ENCODE measurements at places on chromosomes 11 and 22.

GRCh38 chr22:38981992-38982927 is at the start of gene APOBEC3B:
Gene APOBEC3B, plus strand, starts transcription at chr22:38982347. Its CDS starts 107 bp downstream, at chr22:38982454.
- DNase-seq, result peak; percentile 52

DNA sequence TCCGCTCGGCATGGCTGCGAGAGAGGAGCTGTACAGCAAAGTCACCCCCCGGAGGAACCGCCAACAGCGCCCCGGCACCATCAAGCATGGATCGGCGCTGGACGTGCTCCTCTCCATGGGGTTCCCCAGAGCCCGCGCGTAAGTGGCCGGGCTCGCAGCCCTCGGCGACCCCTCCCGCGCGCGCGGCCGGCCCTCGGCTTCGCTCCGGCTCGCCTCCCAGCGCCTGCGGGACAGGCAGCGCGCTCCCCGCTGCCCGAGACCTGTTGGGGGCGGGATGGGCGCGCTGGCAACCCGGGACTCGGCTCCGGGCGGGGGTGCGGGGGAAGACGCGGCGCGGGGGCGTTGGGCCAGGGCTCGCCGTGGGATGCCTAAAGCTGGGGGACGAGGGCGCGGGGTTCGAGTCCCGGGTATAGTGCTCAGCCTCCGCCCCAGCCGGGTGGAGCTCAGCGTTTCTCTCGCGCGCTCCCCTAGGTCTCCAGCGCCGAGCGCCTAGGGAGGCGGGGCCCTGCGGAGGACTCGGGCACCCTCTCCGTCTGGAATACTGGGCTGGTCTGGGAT is 630 bp downstream of the UBASH3B start:
- DNase-seq, result no peak

GRCh38 chr11:27234043-27234668 is 128.9 kb downstream of the CCDC34 start:
- no peak for DNase-seq

GRCh38 chr22:38782402-38783094 is 11.4 kb downstream of the DNAL4 start:
- peak; percentile 85 for DNase-seq

DNA sequence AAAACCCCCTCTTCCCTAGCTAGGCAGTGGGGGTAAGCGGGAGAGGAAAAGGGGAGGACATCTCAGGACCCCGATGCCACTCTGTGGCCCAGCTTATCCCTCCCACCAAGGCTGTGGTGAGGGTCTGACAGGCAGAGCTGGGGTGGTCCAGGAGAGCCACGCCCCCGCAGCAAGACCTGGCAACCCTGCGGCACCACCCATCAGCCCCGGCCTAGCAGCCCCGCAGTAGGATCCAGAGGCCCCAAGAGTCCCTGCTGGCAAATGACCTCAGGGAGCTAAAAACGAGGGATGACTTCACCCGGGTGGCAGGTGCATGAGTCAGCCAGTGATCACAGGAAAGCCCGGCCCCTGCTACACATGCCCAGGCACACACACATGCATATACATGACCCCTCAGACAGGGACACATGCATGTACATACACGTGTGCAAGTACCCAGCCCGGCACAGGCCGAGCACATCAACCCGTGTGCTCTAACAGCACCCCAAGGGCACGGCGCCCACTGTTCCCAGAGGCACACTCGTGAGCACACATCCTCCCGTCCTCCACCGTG is 32.3 kb downstream of the ARVCF start:
- DNase-seq, result no peak

DNA sequence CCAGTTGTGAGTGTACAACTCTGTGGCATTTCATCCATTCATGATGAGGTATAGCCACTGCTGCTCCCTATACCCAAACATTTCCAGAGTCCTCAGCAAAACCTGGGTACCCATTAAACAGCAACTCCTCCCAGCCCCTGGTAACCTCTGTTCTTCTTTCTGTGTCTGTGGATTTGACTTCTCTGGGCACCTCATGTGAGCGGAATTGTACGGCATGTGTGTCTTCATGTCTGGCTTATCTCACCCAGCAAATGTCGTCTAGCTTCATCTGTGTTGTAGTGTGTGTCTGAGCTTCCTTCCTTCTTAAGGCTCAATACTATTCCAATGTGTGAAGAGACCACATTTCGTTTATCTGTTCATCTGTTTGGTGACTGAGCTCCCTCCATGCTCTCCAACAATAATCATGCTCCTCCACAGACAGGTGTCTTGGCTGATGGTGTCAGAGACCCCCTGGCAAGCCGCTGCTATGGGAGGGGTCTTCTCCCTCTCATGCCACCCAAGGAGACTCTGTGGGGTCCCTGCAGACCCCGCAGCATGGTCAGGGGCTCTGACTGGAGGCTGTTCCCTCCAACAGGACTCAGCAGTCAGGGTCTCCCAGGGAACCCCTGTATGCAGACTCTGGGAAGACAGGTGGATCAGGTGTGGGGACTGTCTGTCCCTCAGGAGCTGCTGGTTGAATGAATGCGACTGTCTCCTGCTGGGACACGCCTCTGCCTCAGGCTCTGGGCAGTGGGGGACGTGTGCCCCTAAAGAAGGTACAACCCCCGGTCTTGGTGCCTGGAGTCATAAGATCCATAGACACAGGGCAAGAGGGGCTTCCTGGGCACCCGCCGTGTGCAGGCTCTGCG is 52.7 kb downstream of the SMIM38 start:
- no peak for DNase-seq

DNA sequence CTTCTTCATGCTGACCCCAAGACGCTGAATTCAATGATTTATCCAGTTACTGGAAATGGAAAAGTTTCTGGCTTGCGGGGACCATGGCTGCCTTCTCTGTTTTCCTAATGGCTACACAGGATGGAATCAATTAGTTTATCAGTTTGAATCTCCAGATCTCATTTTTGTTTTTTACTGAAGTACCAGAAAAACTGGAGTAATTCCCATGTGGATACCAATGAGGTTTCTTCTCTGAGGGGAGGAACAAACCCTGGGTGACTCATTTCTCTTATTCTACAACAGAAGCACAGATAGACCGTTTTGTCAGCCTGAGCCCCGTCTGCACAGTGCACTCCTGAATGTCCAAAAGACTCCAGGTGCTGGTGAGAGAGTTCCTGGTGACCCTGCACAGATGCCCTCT is 3.4 kb downstream of the ZNF195 start:
- no peak for DNase-seq

GRCh38 chr11:26204101-26204500 is 127.8 kb upstream of the ANO3 start:
- no peak for DNase-seq

- no peak for DNase-seq
Observed at GRCh38 chr22:17954200-17954859, 70.0 kb downstream of the MICAL3 start.

DNA sequence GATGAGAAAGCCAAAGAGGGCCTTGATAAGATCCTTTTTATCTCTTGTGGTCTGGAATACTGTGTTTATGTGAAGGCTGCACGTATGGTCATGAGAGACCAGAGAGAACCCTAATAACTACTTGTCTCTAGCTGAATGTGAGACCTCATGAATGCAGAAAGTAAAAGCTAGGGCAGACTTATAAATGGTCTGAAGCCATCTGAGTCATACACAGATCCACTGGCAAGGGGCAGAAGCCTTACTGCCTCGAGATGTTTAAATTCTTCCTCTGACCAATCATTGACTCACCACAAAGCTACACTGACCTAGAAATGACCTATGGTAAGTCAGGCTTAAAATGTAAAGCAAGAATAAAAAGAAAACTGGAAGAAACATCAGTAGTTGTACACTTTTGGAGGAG is 22.7 kb upstream of the OR4B1 start:
- no peak for DNase-seq

GRCh38 chr11:60873533-60873932 is 6.2 kb downstream of the ZP1 start:
- DNase-seq, result no peak

- DNase-seq, result no peak
Observed at GRCh38 chr11:77517226-77517625, 43.3 kb upstream of the PAK1 start.

DNA sequence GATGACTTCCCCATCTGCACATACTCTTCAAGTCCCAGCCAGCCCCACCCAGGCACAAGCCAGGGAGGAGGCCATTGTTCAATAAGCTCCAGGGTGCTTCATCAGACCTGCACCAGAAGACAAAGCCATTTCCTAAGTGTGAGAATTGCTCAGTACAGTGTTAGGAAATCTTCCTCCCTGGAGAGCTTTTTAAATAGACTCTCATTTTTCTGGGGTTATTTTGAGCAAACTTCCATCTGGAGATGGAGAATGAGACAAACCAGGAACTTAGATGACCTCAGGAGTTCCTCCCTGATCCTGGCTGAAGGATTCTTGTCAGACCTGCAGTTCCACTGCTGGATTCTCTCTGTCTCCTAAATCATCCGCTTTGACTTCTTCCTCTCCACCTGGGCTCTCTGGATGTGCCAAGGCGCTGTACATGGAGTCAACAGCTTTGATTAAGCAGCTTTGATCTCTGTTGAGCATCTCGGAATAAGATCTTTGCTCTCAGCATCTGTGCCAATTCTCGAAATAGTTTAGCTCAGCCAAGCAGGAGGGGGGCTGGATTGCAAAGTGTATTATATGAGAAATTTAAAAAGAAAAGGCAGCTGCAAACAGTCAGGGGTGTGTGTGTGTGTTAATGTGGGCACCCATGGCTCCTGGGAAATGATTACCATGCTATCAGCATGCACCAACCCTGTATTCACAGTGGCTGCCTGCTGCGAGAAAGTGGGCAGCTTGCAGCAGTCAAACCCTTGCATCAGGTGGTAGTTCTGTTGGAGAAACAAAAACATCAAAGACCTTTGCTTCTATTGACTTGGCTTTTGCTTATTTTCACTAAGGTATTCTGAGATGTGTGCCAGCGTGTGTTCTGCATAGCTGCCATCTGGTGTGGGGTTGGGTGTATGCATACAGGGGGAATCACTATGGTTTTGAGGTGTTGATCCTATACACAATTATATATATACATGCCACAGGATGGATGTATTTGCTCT is 70.2 kb upstream of the NAV2 start:
- no peak for DNase-seq

- DNase-seq, result no peak
Observed at GRCh38 chr11:59267196-59267595, 54.5 kb upstream of the MPEG1 start.

DNA sequence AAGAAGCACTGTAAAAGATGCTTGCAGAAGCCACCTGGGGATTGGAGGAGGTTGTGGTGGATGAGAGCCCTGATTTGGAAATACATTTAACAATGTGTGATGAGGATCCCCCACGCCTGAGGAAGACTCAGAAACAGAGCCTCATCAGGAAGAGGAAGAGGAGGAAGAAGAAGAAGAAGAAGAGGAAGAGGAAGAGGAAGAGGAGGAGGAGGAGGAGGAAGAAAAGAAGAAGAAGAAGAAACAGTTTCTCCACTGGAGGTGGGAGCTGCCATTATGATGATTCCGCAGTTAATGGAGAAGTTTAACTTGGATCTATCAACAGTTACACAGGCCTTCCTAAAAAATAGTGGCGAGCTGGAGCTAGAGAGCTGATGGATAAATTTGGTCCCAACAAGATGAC is 50.1 kb downstream of the CECR2 start:
- DNase-seq, result no peak

GRCh38 chr11:76642341-76642740 is 28.2 kb downstream of the LRRC32 start:
- no peak for DNase-seq

- no peak for DNase-seq
Observed at GRCh38 chr11:76910620-76911414, 50.1 kb downstream of the ACER3 start.

DNA sequence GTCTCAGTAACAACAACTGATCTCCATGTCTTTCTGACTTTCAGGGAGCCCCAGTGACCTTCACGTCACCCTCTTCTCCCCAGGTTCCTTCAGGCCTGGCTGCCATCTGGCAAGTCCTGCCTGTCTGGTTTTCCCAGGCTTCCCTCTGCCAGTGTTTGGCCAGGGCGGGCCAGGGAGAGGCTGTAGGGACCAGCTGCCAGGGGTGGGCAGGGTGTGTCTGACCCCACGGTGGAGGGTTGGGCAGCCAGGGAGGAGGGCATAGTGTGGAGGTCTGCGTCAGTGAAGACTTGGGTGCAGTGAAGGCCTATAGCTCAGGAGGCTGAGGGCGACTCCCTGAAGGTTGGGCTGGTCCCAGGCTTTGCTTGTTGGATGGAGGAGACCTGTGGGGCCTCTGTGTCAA is 11.9 kb upstream of the MRGPRX2 start:
- DNase-seq, result no peak

DNA sequence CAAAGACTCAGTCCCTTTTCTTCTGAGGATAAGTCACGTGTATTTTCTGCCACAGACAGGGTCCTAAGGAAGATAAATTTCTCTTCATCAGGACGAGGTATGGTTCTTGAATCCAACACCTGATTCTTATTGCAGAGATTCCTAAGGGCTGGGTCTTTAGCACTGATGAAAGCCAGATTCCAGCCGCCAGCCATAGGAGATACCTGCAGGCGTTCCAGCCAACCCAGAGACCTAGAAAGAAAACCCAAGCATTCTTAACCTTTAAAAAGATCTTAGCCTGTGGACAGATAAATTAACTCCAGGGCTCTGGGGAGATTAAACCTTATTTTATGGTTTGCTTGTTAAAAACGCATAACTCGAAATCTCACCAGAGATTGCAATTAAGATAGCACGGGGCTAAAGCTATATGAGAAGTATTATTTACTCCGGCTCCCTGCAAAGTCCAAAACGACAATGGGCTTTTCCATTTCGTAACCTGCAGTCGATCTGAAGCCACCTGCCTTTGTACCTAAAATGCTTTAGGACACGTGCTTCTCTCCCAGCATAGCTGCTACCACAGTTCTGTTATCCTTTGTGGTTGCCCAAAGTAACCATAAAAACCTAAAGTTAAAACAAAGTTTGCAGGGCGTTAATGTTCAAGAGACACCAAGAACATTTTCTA is 104.5 kb downstream of the NXPE2 start:
- no peak for DNase-seq

- no peak for DNase-seq
Observed at GRCh38 chr11:69274531-69275016, 19.4 kb upstream of the MYEOV start.

DNA sequence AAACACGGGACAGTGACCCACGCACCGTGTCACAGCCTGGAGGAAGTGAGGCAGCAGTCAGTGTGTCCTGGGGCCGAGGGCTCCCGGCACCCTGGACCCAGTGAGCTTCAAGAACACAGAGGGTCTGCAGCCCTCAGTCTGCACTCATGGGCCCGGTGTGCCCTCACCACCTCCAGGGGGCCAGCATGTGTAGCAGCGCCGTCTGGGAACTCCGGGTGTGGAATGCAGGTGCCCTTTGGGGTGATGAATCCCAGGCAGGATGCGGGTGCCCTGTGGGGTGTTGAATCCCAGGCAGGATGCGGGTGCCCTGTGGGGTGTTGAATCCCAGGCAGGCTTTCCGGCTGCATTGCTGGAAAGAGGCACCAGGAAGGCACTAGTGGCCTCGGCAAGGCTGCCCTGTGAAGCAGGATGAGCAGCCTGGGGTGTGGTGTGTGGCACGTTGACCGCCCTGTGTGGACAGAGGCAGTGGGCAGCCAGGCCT is 1399.9 kb downstream of the BRD1 start:
- DNase-seq, result no peak

DNA sequence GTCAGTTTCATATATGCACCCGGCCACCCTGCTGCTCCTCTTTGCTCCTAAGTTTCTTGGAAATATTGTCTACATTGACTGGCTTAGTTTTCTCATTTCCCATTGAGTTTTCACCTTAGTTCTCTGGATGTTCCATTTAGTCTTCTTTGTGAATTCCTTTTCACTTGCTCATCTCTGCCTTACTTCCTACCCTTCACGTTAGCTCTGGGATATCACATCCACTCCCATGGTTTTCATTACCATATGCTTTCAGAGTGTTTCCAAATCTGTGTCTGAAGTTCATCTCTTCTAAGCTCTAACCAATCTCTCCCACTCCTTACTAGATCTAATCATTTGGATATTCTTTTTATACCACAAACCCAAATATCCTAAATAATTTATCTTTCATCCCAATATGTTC is 226.4 kb downstream of the FAM76B start:
- DNase-seq, result no peak
